ENCODE measurements at places on chromosomes 12 and 14. TPM values are rescaled to one million over a fixed set of nuclear protein-coding genes. Genes with fewer than 3 reads are reported as not detected.

Gene ALDH2
- total RNA-seq = 0.79 TPM

Gene OR4N2
- total RNA-seq = not detected

Gene MYO1H
- not detected for total RNA-seq

Gene KRT82
- not detected for total RNA-seq

Gene RPGRIP1
- not detected for total RNA-seq

Gene SLCO1A2
- total RNA-seq = 0.32 TPM

Gene OTOGL
- total RNA-seq = 0.10 TPM

Gene SERPINA12
- not detected for total RNA-seq

Gene NGB
- total RNA-seq = not detected

Gene TAS2R13
- 1.3 TPM for total RNA-seq

Gene ARMH4
- total RNA-seq = 1.3 TPM
